ENCODE measurements at places on chromosomes 12 and 14.
A peak's percentile ranks its signal among the peaks of the same experiment; 100 is the strongest.

DNA sequence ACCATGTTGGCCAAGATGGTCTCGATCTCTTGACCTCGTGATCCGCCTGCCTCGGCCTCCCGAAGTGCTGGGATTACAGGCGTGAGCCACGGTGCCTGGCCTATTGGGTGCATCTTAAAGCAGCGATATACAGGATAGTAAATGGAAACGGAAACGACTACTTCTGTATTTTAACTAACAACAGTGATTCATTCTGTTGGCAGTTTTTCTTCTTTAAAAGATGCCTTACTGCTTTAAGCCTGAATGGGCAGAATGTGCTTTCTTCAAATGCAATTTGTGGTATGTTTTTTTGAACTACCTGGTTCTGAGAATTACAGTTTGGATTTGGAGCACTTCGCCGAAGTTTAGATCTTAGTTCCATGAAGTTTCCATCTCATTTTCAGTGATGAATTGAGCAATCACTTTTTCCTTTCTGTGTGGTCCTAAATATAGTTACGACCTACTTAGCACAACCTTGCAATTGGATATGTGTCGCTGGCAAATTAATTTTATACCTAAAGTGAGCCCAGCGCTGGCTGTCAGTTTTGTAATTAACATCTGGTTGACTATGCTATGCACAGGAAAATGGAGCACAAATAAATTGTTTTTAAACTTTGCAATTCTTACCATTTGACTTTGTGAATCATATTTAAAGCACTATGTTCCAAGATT lies 53.6 kb upstream of the EIF5 start:
- no peak for DNase-seq

GRCh38 chr12:130636370-130636769 lies 79.7 kb downstream of the RIMBP2 start:
- no peak for DNase-seq

GRCh38 chr12:97756066-97756666 lies 293.6 kb downstream of the RMST start:
- DNase-seq: no peak

DNA sequence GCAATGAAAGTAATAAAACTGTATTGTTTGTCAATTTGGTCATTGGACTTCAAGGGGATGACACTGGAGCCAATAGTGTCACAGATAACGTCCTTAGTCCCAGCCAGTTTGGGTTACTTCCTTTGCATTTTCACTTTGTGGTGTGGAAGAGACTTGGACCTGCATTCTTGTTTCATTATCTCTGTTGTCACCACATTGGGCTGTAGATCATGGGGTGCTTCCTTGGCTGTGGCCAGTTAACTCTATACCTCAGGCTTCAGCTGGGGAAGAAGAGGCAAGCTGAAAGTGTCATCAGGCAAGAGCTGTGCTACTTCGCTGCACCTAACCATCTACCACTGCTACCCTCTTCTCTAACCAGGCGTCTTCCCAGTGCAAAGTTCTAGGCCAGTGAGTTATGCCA lies 15.1 kb upstream of the CISTR start:
- peak; percentile 30 for DNase-seq

- peak; percentile 58 for DNase-seq
Measured at GRCh38 chr14:59126714-59127436, 61.6 kb upstream of the DAAM1 start.

Measured in RPMI7951 (cell line).